ENCODE measurements at places on chromosomes 2 and 18. TPM values are rescaled to one million over a fixed set of nuclear protein-coding genes. Genes with fewer than 3 reads are reported as not detected.

MC5R gene
- not detected for total RNA-seq

HYCC2 gene
- 3.5 TPM for total RNA-seq

GRB14 gene
- total RNA-seq = 3.5 TPM

AQP12A gene
- total RNA-seq = not detected

FAM237A gene
- not detected for total RNA-seq

C2orf80 gene
- total RNA-seq = not detected

EN1 gene
- total RNA-seq = 1.3 TPM

MAP3K19 gene
- not detected for total RNA-seq
